ENCODE measurements at places on chromosomes 5 and 9.

DNA sequence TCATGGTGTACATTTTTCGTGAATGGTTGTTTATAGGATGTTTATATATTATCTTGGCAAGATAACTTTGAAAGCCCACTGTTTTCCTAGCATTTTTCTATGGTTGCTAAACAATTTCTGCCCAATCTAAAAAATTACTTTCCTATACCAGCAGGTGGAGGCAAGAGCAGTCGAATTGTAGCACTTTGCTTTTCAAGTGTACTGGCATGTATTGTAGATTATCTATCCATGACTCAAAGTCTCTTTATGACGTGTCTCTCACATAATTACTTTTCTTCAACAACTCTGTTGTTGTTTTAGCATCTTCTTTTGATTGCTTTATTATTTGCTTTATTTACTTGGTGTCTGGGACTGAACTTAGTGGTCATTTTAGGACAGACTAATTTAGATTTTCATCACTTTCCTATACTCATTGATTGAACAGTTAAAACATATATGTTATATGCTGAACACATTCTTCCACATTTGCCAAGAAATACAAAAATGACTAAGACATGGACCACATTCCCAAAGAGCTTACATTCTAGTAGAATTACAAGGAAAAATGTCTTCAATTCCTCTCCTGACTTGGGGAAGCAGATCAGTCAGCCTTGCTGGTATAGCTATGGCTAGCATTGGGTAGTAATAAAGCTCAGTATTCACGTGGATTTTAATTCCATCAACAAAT lies 20.7 kb downstream of the NLN start:
- DNase-seq: no peak

DNA sequence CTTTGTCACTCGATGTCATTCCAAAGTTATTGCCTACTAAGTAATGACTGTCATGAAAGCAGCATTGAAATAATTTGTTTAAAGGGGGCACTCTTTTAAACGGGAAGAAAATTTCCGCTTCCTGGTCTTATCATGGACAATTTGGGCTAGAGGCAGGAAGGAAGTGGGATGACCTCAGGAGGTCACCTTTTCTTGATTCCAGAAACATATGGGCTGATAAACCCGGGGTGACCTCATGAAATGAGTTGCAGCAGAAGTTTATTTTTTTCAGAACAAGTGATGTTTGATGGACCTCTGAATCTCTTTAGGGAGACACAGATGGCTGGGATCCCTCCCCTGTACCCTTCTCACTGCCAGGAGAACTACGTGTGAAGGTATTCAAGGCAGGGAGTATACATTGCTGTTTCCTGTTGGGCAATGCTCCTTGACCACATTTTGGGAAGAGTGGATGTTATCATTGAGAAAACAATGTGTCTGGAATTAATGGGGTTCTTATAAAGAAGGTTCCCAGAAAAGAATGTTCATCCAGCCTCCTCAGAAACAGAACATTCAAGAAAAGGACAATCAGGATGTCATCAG lies 11.3 kb downstream of the TLR4 start:
- no peak for DNase-seq

DNA sequence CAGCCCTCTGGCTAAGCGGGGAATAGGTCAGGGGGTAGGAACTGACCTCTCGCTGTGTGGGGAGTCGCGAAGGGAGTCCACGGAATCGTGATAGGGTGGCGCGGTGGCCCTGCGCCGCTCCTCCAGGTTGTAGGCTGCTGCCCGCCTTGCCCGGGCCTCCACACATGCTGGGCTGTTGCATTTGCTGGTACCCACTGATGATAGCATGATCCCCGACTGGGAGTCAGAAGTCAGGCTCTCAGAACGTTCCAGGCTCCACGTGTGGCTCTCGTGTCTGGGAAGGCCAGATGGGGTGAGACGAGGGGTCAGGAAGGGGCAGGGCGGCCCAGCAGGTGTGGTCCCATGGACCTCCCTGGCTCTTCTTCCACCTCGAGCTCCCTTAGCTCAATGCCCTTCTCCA lies 56.0 kb downstream of the PSD2 start:
- no peak for DNase-seq

DNA sequence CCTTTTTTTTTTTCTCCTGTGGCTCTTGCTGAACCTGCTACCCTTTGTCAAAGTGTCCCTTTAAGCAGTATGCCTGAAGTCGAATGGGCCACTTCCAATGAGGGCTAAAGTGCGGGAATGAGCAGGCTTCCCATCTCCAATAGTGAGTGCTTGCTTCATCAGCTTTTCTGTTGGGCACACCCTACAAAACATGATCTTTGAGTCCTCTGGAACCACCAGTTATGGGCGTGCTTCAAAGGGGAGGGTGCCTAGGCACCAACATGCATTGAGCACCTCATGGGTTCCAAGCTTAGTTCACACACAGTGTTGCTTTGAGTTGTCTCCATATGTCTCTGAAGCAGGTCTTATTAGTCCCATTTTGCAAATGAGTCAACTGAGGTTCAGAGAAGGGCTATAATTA lies 132.8 kb upstream of the CPEB4 start:
- no peak for DNase-seq

DNA sequence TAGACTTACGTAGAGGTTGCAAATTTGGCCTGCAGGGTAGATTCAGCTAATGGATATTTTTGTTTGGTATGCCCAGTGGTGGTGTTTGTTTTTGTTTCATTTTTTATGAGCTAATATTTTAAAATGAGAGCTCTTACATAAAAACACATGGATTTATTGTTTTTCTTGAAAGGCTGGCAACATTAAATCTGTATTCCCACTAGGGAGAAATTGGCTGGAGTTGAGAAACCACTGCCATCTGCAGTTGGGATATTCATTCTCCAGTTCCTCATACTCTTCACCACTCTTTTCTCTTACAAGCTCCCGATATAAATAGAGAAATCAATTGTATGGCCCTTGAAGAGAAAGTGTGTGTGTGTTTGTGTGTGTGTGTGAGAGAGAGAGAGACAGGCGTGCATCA lies 143.3 kb downstream of the ALDH1A1 start:
- no peak for DNase-seq

DNA sequence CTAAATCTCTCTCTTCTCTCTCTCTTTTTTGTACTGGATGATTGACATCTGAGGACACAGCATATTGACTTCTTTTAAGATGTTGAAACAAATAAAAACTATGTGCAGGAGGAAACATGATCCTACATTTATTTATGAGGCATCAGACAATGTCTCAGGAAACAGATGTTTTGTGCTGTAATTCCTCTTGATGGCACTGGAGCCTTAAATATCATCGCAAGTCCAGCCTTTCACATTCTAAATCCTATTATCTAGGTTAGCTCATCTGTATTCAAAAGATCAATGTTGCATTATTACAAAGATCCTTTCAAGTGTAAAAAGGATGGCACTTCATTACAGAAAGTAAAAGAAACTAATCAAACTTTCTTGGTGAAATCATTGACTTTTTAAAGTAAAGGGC lies 63.9 kb downstream of the MAT2B start:
- DNase-seq: no peak

DNA sequence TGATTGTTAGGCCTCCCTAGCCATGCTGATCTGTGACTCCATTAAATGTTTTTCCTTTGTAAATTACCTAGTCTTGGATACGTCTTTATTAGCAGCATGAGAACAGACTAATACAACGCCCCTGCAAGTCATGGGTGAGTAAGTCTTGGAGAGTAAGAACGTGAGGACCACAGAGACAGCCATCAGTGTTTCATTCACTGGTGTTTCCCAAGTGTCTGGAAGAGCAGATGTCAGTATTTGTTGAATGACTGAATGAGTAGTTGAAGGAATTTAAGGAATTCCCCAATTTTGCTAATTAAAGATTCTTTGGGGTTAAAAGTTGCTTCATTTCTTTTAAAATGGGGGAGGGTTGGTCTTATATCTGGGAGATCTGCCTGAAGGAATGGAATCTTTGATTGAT lies 178.8 kb downstream of the TRIO start:
- DNase-seq: no peak

- DNase-seq: no peak
Measured at GRCh38 chr9:126471084-126471624, 142.6 kb upstream of the LMX1B start.

DNA sequence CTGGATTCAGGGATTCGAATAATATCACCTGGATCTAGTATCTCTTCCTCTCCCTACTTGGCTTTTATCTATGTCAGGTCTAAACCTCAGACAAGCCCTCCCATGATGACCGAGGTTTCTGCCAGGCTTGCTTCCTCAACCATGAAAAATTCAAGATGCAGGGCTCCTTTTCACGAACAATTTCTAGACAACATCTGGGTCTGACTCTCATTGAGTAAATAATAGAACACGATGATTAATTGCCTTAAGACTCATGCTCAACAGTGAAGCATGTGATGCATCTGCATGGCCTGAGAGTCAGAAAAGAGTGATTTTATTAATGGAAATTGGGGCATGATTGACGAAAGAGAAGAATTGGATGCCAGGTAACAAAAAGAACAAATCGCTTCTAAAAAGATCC lies 277.2 kb upstream of the ZNF608 start:
- no peak for DNase-seq

DNA sequence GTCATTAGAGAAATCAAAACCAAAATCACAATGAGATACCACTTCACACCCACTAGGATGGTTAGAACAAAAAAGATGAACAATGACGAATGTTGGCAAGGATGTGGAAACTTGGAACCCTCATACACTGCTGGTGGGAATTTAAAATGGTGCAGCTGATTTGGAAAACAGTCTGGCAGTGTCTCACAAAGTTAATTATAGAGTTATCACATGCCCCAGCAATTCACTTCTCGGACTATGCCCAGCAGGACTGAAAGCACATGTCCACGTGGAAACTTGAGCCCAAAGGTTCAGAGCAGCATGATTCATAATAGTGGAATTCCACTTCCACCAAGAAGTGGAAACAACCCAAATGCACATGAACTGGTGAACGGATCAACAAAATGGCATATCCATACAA lies 85.0 kb upstream of the HRH2 start:
- DNase-seq: no peak

- no peak for DNase-seq
Measured at GRCh38 chr9:90872835-90873294, 71.2 kb downstream of the SYK start.

GRCh38 chr5:159199225-159199624 lies 10.1 kb downstream of the RNF145 start:
- DNase-seq: no peak

GRCh38 chr5:7330256-7330655 lies 65.7 kb upstream of the ADCY2 start:
- DNase-seq: no peak

GRCh38 chr5:141951332-141951781 lies 6.6 kb downstream of the PCDH12 start:
- no peak for DNase-seq

- DNase-seq: no peak
Measured at GRCh38 chr9:134293031-134293521, 33.2 kb upstream of the RXRA start.

- no peak for DNase-seq
Measured at GRCh38 chr5:170426149-170426767, 37.1 kb upstream of the KCNMB1 start.

GRCh38 chr5:104018299-104018698 lies 455.7 kb upstream of the NUDT12 start:
- DNase-seq: no peak

- DNase-seq: no peak
Measured at GRCh38 chr9:89701221-89701798, 96.5 kb downstream of the GADD45G start.

DNA sequence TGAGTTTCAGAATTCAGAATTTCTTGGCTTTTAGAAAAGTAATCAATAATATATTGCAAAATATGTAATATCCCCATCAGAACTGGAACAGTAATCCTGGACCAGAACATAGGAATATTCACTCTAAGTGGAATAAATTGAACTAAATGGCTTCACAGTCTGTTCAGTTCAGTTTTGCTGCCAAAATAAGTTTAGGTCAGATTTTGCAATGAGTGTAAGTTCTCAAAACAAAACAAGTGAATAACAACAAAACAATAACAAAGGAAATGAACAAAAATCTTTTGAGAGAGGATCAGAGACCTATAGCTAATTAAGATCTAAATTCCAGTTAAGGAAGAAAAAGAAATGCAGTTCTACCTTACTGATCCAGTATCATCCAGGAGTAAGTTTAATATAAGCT lies 9.3 kb downstream of the PTGER4 start:
- no peak for DNase-seq

- no peak for DNase-seq
Measured at GRCh38 chr5:93584596-93585040, 1.6 kb downstream of the NR2F1 start.

DNA sequence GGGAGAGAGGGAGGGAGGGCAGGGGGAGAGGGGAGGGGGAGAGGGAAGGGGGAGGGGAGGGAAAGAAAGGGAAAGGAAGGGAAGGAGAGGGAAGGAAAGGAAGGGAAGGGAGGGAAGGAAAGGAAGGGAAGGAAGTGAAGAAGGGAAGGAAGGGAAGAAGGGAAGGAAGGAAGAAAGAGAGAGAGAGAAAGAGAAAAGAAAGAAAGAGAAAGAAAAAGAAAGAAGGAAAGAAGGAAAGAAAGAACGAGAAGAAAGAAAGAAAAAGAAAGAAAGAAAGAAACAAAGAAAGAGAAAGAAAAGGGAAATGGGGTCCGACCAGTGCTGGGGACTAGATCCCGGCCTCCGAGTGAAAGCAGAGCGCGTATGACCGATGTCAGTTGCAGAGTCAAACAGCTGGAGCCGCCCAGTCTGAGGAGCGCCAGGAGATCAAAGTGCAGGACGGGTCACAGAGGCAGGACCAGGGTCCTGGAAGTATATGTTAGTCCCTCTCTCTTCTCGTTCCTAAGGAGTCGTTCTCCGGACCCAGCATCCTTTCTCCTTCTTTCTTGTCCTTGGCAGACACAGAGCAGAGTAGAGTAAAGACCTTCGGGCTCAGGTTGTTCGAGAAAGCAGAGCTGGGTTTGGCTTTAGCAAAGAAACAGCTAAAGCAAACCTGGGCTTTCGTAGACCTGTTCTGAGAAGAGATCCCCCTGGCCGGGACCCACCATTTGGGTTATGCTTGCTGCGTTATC lies 305.4 kb upstream of the MSX2 start:
- DNase-seq: peak; percentile 7

- no peak for DNase-seq
Measured at GRCh38 chr5:138469540-138470321, 4.5 kb downstream of the EGR1 start.

GRCh38 chr5:32677023-32677422 lies 34.1 kb upstream of the NPR3 start:
- no peak for DNase-seq

DNA sequence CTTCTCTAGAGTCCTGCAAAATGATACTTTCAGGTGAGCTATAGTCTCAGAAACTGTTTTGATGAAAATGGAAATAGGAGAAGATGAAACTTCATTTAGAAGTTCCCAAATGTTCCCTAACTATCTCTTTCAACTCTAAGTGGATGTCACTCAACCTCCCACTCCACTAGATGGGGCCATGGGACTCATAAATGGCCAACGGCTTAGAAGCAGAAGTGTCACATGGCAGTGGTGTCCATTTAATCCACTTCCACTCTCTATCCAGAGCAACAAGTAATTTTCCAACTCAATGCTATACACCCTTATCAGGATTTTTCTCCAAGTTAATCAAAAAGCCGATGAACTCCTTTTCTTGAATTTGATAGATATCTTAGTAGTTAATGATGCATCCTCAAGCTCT lies 295.7 kb downstream of the EDIL3 start:
- DNase-seq: no peak
